ENCODE measurements at places on chromosomes 11 and 22.

DNA sequence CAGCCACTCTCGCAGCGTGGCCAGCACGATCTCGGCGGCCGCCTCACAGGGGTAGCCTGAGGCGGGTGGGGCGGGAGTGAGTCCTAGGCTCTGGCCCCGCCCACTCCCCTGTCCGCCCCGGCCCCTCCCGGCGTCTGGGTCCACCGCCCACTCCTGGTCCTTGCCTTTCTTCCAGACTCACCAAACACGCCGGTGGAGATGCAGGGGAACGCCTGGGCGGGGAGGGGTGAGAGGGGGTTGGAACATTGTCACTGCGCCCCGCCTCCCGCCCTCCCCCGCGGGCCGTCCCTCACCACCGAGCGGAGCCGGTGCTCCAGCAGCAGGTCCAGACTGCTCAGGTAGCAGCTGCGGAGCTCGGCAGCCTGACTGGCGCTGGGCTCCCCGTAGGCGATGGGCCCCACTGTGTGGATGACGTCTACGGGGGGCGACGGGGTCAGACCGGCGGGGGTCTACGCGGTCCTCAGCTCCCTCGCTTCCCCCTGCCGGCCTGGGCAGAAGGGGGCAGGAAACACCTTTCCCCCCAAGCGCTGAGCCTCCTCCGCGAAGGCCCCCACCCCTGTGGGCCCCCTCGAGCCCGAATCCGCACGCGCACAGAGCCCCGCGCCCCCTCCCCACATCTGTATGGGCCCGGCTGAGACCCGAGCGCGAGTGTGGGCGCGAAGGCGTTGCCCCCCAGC is 13.2 kb downstream of the OTUB1 start:
- DNase-seq = no peak

DNA sequence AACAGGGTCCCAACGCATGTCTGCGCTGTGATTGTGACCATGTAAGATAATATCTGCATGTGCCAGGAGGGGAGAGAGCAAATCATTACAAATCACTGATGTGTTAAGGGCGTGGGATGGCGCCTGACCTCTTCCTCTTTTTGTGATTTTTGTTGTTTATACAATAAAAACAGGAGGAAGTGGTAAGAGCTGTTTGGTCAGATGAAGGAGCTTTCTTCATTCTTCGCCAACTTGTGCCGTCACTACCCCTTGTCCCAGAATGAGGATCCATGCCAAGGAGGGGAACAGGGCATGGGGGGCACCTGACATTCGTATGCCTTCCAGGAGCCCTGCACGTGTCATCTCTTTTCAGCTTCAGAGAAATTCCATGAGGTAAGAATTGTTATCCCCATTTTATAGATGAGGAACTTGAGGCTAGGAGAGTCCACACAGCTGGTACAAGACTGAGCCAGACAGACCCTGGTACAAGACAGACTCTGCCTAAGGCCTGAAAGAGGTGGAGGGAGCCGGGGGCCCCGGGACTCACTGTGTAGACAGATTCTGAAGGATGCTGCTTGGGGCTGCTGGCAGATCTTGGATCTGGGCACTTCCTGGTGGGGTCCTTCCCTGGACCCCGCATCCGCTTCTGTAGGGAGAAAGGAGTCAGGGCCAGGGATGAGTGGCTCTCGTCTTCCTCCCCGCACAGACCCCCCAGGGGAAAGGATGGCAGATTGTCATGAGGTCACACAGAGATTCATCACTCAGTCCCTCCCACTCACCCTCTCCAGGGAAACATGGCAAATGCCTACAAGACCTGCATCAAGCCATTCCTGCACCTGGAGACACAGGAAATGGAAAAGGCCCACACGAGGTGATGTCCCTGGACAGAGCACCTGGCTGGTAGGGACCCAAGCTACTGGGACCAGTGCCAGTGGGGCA is 34.6 kb downstream of the NFAM1 start:
- DNase-seq = peak; percentile 10

DNA sequence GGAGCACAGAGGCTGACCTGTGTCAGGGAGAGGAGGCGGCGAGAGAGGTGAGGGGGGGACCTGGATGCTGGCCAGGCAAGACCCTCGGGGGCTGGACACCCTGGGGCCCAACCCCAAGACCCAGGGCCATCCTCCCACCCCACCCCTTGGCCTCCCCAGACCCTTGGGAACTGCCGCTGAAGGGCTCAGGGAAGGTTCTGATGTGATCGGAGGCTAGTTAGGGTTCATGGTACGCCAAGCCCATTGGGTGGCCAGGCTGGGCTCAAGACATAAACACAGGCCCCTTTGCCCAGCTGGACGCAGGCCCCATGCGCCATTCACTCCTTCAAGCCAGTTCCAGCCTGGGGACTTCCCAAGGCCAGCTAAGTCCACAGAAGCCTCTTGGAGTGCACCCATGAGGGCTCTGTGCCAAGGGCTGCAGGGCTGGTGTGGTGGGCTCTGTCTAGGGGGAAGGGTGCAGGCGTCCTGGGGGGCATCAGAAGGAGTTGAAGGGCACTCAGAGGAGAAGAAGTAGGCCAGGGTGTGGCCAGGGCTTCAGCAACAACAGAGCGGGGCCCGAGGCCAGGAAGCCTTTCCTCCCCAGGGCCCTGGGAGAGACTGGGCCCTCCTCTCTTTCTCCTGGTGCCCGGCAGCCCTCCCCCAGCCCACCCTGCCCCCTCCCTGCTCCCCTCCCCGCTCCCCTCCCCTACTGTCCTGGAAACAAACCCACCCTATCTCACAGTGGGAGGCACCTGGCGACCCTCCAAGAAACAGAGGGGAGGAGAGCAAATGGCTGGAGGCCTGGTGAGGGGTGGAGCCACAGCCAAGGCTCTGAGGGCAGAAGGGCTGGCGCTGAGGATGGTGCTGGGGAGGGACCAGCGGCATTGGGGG is 12.9 kb downstream of the TSPAN32 start:
- no peak for DNase-seq

GRCh38 chr22:25021976-25022711 is 69.6 kb downstream of the KIAA1671 start:
- DNase-seq = no peak

DNA sequence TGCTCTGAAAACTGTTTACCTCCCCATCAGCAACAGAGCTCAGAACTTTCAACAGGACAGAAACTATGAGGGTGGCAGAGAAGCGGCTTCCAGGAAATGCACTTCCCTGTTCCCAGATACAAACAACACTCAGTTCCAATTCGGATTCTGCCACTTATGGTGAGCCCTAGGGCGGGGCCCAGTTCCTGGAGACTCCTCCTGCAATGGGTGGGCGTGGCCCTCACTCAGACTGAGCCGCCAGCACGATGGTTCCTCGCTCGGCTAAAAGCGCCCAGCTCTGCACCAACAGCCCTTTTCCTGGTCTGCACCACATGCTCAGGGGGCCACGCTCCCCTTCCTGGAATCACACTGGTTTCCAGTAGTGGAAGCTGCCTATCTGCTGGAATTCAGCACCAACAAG is 314.1 kb downstream of the CTTN start:
- DNase-seq = no peak

- DNase-seq = no peak
Observed at GRCh38 chr22:33000342-33001280, 57.6 kb downstream of the SYN3 start.

- no peak for DNase-seq
Observed at GRCh38 chr11:69122326-69122629, 33.5 kb upstream of the SMIM38 start.

GRCh38 chr11:5280582-5281102 is 10.9 kb upstream of the HBE1 start:
- DNase-seq = peak; percentile 93

- no peak for DNase-seq
Observed at GRCh38 chr22:44272401-44272771, 40.4 kb downstream of the SHISAL1 start.

DNA sequence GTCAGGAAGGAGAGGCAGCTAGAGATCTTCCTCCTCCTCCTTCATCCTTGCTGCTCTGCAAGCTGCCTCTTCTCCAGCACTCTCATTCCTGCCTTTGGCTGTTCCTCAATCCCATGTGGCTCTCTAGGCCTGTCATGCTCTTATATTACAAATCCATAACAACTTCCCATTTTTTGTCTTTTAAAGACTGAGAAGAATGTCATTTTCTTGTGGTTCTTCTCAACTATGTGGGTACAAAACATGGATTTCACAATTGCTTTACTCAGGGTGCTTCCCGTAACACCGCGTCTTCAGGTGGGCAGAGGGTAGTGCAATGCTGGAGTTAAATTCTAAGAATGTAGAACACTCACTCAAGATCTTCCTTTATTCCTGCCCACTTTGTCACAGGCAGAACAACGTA is 6.8 kb upstream of the CAT start:
- DNase-seq = no peak

DNA sequence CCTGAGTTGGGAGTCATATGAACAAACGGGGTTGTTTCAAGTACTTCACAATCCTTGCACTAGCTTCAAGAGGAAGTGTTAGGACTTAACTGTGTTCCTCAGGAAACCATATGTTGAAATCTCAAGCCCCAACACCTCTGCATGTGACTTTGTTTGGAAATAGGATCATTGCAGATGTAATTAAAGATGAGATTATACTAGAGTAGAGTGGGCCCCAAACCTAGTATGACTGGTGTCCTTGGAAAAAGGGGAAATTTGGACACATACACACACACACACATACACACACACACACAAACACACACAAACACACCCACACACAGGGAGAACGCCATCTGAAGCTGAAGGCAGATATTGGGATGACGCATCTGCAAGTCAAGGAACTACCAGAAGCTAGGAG is 6.4 kb upstream of the CEP295 start:
- no peak for DNase-seq

GRCh38 chr11:61328351-61328750 is 4.6 kb downstream of the DDB1 start:
- DNase-seq = no peak

- DNase-seq = no peak
Observed at GRCh38 chr11:128238521-128239265, 348.7 kb downstream of the ETS1 start.

DNA sequence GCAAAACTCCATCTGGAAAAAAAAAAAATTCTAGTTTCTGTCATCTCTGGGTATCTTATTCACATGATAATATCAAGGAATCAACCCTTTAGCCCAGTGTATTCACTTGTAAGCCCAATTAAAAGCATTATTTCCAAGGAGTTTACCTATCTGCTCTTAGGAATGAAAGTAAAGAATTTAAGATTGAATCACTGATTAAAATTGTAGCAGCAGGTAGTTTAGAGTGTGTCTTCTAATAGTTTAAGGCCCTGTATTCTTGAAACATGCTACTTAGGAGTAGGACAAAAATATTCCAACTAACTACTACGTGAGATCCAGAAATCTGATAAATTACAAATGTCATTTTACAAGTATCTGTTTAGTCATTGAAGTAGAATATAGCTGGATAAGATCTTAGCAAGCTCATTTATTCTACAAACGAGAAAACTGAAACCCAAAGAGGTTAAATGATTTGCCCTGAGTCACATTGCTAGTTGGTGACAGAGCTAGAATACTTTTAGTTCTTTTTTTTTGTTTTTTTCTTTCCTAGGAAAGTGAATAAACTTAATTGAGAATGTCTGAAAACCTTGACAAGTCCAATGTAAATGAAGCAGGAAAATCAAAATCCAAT is 4.0 kb downstream of the TCP11L1 start:
- DNase-seq = no peak

DNA sequence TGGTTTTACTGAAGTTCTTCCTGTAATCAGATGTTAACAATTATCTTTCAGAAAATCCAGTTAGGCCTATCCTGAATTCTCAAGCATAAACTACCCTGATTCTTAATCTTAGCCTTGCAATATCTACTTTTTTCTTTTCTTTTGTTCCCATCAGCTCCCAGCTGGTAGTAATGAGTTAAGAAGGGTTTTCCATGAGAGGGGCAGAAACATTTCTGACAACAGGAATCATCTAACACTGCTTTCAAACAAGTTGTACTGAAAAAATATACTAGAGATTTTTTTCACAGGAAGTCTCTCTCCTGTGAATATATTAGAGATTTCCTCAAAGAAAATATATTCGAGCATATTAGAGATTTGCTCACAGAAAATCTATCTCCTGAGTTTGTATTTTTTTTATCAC is 3.3 kb upstream of the TRIM6 start:
- no peak for DNase-seq

DNA sequence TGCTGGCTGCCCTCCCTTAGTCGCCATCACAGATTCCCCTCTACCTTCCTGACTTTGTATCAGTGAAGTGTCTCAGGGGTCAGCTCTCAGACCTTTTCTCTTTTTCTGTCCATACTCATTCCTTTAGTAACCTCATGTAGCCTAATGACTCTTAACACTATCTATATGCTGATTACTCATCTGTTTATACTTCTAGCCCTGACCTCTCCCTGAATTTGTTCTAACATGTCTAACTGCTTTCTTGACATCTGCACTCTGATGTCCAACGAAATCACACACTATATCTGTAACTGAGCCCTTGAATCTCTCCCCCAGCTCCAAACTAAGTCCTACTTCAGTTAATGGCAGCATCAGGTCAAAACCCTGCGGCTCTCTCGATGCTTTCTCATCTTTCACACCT is 135.8 kb upstream of the TIMP3 start:
- DNase-seq = no peak

DNA sequence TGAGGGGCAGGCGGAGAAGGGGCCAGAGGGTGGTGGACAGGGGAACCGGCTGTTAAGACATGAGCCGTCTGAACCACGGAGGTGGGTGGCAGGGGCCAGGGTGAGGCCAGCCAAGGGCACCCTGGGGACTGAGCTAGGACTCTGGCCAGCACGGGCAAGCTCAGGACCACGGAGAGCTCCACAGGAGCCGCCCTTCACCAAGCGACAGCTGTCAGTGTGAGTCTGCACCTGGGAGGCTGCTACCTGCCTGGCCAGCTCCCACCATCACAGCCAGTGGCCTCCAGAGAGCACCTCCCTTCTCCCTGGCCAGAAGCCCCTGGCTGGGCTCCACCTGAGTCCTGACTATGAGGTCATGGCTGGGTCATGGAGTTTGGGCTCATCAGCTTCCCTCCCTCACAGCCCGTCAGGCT is 21.6 kb downstream of the MGAT3 start:
- DNase-seq = no peak

GRCh38 chr22:45055936-45056335 is 46.1 kb upstream of the PHF21B start:
- no peak for DNase-seq

- no peak for DNase-seq
Observed at GRCh38 chr11:2137202-2138067, 1.8 kb downstream of the IGF2 start.

GRCh38 chr11:72534371-72535193 is 100.3 kb upstream of the CLPB start:
- DNase-seq = no peak

- DNase-seq = no peak
Observed at GRCh38 chr11:47889714-47890441, 41.7 kb upstream of the NUP160 start.

- DNase-seq = no peak
Observed at GRCh38 chr22:42626951-42627625, 12.4 kb upstream of the POLDIP3 start.

DNA sequence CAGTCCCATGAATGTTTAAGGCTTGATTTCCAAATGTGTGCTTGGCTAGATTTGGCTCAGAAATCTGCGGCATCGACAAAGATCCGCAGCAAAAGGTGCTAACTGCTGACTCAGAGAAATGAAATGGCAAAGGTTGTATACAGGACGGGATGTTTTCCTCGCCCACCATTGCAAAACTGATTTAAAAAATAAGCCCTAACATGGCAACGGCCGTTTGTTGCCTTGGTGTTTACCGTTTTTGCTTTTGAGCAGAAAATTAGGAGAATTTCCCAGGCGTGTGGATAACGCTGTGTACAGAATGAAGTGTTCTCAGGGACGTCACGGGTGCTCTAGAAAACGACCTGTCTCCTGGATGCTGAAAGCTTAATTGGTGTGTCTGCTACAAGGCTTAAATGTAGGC is 70.2 kb downstream of the ARHGAP8 start:
- no peak for DNase-seq

GRCh38 chr22:19090586-19091127 is 31.6 kb downstream of the DGCR2 start:
- no peak for DNase-seq

- no peak for DNase-seq
Observed at GRCh38 chr11:126163074-126163700, 48.3 kb downstream of the RPUSD4 start.

All from GDM1 (cell line).